ENCODE measurements at places on chromosomes 6 and 20. TPM values are rescaled to one million over a fixed set of nuclear protein-coding genes. Genes with fewer than 3 reads are reported as not detected.

GGTLC1 gene
- not detected for total RNA-seq

GRCh38 chr20:38790200-38791053 is 15.1 kb upstream of the PPP1R16B start:
- no peaks in the 10 kb centered on the region for H3K27me3 ChIP-seq
- H3K4me1 ChIP-seq = no peaks in the 10 kb centered on the region
- H3K4me3 ChIP-seq = no peak overlapping the region
- DNase-seq = no peak
- no peak overlapping the region for H3K27ac ChIP-seq

DNA sequence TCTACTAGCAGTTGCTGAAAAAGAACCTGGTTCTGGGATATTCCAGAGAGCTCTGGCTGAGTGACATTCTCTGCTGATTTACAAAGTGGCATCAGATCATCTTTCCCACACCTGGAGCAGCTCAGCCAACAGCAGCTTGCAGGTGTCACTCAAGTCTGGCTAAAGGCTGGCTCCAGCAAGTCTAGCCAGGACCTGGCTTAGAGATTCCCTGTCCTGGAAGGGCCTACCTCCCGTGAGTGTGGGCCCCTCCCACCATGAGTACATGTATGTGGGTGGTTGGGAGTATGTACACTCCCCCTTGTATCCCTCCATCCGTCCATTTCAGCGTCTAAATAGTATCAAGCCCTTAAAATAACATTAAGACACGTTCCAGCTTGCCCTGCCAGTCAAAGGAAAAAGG is 539.3 kb upstream of the ID4 start:
- H3K27ac ChIP-seq = no peak overlapping the region
- no peaks in the 10 kb centered on the region for H3K36me3 ChIP-seq
- peaks cover 3% of the 10 kb centered on the region for H3K4me1 ChIP-seq
- no peak overlapping the region for H3K4me3 ChIP-seq

ADGRF5 gene
- total RNA-seq = 28.7 TPM

ANKRD66 gene
- total RNA-seq = not detected

VSX1 gene
- not detected for total RNA-seq

DNA sequence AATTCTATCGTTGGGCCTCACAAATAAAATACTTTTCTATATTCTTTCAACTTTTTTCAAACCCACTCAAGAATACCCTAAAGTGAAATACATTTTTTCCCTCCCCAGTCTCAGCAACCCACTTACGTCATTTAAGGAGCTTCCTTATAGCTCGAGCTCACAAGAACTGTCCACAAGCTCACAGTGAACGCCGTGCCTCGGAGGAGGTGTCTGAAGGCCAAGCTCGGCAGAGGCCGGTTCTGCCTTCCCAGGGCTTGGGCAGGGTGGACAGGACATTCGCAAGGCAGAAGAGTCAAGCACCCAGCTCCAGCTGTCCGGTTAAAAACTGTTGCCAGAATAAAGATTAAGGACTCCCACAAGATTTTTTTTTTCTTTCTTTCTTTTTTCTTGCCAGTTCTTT is 802.3 kb downstream of the QKI start:
- no peak overlapping the region for H3K27ac ChIP-seq
- no peaks in the 10 kb centered on the region for H3K4me1 ChIP-seq
- no peak overlapping the region for H3K4me3 ChIP-seq
- DNase-seq = no peak
- no peaks in the 10 kb centered on the region for H3K27me3 ChIP-seq
- H3K36me3 ChIP-seq = no peaks in the 10 kb centered on the region

RAET1L gene
- not detected for total RNA-seq

NOX3 gene
- not detected for total RNA-seq

DNA sequence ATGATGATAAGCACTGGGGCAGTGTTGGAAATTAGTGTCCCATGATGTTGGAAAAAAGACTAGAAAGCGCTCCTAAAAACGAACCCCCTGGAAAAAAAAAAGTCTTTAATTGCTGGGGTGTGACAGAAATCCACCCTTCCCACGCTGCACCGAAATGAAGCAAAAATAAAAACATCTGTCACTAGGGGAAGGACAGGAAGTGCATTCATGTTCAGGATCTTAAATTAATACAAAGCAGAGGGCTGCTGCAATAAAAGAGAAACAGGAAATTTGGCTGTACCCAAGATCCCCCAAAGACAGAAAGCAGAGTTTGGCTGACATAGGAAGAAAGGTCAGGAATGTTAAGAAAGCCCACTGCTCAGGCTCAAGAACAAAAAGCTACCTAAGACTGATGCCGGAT is 333.9 kb downstream of the TBC1D32 start:
- no peaks in the 10 kb centered on the region for H3K36me3 ChIP-seq
- H3K4me3 ChIP-seq = no peak overlapping the region
- no peak for DNase-seq
- H3K27me3 ChIP-seq = no peaks in the 10 kb centered on the region
- no peak overlapping the region for H3K27ac ChIP-seq

DNA sequence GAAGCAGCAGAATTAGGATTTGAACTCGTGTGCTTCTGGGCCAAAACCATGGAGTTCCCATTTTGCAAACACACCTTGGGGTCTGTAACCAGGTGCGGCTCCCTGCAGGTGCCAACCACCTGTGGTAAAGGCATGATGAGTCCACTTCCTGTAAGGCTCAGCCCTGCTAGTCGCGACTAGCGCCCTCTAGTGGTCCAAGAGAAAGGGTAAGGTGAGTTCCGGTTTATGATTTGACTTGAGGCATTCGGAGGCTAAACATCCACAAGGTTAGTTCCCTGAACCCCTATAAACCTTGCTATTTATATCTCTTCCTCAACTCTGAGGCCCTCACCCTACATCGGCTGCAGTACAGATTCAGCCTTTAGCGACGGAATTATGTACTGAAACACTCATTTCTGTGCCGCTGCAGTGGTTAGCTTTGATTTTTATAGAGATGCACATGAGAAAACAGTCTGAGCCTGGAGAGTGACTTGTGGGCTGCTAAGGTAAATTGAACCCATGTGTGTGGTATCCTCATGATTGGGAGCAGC is 173.4 kb downstream of the PLCB1 start:
- H3K4me1 ChIP-seq = no peaks in the 10 kb centered on the region
- no peak overlapping the region for H3K4me3 ChIP-seq
- H3K27ac ChIP-seq = no peak overlapping the region

NR2E1 gene
- not detected for total RNA-seq

KCNQ5 gene
- 4.4 TPM for total RNA-seq

HLA-DRB5 gene
- 127 TPM for total RNA-seq

TRIM40 gene
- total RNA-seq = not detected

- H3K4me1 ChIP-seq = no peaks in the 10 kb centered on the region
- DNase-seq = no peak
- H3K36me3 ChIP-seq = no peaks in the 10 kb centered on the region
- no peaks in the 10 kb centered on the region for H3K27me3 ChIP-seq
- H3K27ac ChIP-seq = no peak overlapping the region
Observed at GRCh38 chr6:149093643-149094042, 223.9 kb upstream of the TAB2 start.

UFL1 gene
- 26.9 TPM for total RNA-seq

Data from aorta (tissue), 5 donors.